IMR-90 (cell line): ENCODE measurements at places on chromosomes 7 and 10. TPM values are rescaled to one million over a fixed set of nuclear protein-coding genes. Genes with fewer than 3 reads are reported as not detected.

Gene AKR1B15
- not detected in 2 replicates for total RNA-seq

Gene ZNF107
- 2.0 and 3.6 TPM in 2 replicates for total RNA-seq

DNA sequence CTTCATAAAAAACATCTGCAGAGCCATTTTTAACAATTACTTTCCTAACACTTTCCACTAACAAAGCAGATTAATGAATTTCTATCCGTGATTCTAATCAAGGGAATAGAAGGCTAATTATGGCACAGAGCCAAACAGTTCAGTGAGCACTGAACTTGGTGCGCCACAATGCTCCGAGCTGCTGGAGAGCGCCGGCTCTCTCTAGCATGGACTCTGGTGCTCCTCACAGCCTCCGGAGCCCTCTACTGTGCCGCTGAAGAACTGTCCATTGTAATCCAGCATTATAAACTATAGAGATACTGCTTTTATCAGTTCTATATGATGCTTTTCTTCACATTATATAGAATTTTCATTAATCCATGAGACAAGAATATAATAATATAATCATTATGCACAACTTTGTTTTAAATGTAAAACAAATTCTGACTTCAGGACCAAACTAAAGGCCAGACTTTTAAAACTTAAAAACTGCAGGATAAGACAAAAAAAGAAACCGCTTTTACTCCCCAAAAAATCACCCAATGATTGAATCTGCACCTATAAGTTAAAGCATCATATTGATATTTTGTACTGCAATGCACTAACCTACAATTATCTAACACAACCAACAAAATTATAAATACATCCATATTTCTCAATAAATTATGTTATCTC lies 123.6 kb downstream of the RNF32 start:
- no peaks in the 10 kb centered on the region for H3K36me3 ChIP-seq
- DNase-seq = peak; percentile 78
- no peak overlapping the region for H3K4me3 ChIP-seq
- no peaks in the 10 kb centered on the region for H3K27me3 ChIP-seq

GRCh38 chr10:119675483-119676170 lies 24.4 kb downstream of the BAG3 start:
- no peak overlapping the region for H3K4me3 ChIP-seq
- no peaks in the 10 kb centered on the region for H3K27me3 ChIP-seq
- peaks cover 15% of the 10 kb centered on the region for H3K4me1 ChIP-seq

- no peak for DNase-seq
- no peak overlapping the region for H3K4me3 ChIP-seq
- H3K36me3 ChIP-seq = no peaks in the 10 kb centered on the region
These were observed 43.1 kb downstream of the KLF6 start for GRCh38 chr10:3741688-3742461.

Gene PRKAR1B
- total RNA-seq = 14.7 and 15.2 TPM in 2 replicates

- DNase-seq = no peak
- H3K27me3 ChIP-seq = no peaks in the 10 kb centered on the region
- peaks cover 14% of the 10 kb centered on the region for H3K4me1 ChIP-seq
These were observed 649 bp downstream of the SCD start for GRCh38 chr10:100347568-100348195.

DNA sequence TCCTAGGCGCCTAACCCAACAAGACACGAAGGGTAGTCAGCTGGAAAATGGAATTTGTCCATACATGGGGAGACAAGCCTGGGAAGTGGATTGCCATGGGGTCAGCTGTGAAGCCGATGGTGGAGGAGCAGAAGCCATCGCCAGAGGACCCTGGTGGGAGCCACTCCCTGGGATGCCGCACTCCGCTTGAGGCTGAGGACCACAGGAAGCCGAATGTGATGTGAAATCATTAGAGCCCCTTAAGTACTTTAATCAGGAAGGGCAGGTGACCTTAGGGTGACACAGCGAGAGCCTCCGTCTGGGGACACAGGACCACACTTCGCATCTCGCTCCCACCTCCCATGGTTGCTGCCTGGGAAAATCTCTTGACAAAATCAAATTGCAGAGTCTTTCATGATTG lies 614.6 kb upstream of the MGMT start:
- DNase-seq = no peak
- no peaks in the 10 kb centered on the region for H3K36me3 ChIP-seq
- H3K4me3 ChIP-seq = no peak overlapping the region
- H3K4me1 ChIP-seq = no peaks in the 10 kb centered on the region
- no peak overlapping the region for H3K27ac ChIP-seq
- H3K27me3 ChIP-seq = no peaks in the 10 kb centered on the region

- no peak for DNase-seq
- peaks cover 2% of the 10 kb centered on the region; the same call in 1 of the 2 replicates for H3K4me1 ChIP-seq
- peaks cover 44% of the 10 kb centered on the region for H3K27me3 ChIP-seq
- no peak overlapping the region for H3K4me3 ChIP-seq
- H3K36me3 ChIP-seq = no peaks in the 10 kb centered on the region
These were observed 808 bp downstream of the C10orf71 start for GRCh38 chr10:49299816-49300139.
